SK-N-SH (cell line): ENCODE measurements at places on chromosomes 7 and 10.

GRCh38 chr10:45003432-45004000, 2.8 kb downstream of the ZNF22 start:
- DNase-seq: no peak

GRCh38 chr7:118184565-118184940, 589 bp downstream of the LSM8 start:
- DNase-seq: peak; percentile 28

- DNase-seq: peak; percentile 53
These were observed 4.0 kb downstream of the CDCA7L start for GRCh38 chr7:21941611-21942141.

DNA sequence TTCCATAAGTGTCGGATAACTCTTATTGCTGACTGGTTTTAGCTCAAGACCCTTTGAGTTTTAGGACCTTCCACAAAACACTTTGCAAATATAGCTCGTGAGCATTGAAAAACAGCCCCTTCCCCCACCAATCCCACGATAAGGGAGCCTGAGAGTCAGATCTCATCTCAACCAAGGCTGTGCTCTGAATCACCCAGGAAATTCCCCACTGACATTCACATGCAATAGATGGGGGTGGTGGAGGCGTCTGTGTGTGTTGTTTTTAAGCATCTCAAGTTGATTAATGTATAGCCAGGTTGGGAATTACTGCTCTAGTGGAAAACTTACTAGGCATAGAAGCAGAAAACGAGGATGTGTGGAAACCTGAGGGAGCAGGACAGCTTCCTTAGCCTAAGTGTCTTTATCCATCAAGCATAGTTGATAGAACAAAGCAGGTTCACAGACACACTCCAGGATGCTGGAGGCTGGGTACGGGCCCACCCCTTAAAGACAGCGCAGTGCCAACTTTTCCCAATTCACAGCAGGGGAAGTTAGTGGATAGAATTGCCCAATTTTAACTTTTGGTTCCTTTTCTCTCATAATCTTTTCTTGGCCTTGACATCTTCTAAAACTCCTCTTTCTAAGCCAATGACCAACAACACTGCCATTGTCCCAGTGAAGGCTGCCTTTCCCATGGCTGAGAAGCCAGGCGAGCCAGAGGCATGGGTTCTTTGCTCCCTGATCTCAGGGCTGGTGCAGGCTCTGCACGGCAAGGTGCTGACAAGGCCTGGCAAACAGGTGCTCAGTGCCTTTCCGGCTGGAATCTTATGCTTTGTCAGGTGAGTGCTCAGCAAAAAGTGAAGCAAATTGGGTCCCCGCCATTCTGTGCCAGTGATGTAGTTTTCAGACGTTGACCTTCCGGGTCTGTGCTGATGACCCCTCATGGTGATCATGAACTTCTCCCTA, 98.5 kb upstream of the INSIG1 start:
- no peak for DNase-seq

GRCh38 chr10:53846809-53847208, 954.2 kb downstream of the PCDH15 start:
- DNase-seq: no peak

- no peak for DNase-seq
These were observed 52.8 kb downstream of the LSMEM1 start for GRCh38 chr7:112533591-112533990.

DNA sequence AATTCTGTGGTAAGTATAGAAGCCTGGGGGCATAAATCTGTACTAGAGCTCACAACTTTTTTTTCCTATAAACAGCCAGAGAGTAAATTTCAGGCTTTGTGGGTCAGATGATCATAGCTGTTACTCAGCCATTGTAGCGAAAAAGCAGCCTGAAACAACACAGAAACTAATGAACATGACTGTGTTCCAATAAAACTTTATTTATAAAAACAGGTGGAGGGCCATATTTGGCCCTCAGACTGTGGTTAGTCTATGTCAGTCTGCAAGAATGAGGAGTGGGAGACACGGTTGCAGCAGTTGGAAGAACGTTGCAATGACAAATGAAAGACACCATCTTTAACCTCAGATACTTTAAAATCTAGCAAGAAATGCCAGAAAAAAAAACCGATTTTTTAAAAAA, 389.6 kb upstream of the PRKCQ start:
- no peak for DNase-seq

GRCh38 chr7:92417913-92418312, 29.4 kb upstream of the GATAD1 start:
- DNase-seq: no peak

GRCh38 chr7:151813445-151813844, 63.5 kb downstream of the PRKAG2 start:
- DNase-seq: no peak

GRCh38 chr10:104521901-104522694, 119.0 kb upstream of the SORCS3 start:
- peak; percentile 63 for DNase-seq

DNA sequence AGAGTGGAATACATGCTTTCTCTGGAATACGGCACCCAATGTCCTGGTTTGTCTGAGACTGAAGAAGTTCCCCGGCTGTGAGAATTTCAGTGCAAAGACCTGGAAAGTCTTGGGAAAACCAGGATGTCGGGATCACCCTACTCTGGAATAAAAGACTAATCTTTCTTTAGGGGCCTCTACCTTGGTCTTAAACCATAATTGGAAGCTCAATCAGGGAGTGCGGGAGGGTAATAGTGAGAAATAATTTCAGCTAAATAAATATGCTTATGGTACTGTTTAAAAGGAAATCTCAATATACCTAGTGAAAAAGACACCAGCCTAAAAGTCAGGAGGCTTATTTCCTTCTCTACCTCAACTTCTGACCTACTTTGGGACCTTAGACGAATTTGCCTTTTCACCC, 236.1 kb upstream of the GLI3 start:
- DNase-seq: no peak

DNA sequence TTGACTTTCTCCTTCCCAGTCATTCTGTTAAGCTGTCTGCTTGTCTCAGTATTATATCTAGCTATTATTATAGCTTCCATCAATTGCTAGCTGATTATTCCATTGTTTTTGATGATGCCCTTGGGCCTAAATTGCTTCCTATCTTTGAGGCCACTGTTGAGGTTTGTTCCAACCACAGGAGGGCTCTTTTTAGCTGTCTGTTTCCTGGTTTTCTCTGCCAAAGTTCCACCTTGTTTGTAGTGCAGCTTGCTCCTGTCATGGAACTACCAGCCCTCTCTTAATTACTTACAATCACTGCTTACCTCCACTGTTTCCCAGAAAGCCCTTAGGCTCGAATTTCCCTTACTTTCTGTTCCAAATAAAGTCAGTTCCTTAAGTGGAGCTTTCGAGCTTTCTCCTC, 118.7 kb upstream of the SEC61G start:
- DNase-seq: no peak

DNA sequence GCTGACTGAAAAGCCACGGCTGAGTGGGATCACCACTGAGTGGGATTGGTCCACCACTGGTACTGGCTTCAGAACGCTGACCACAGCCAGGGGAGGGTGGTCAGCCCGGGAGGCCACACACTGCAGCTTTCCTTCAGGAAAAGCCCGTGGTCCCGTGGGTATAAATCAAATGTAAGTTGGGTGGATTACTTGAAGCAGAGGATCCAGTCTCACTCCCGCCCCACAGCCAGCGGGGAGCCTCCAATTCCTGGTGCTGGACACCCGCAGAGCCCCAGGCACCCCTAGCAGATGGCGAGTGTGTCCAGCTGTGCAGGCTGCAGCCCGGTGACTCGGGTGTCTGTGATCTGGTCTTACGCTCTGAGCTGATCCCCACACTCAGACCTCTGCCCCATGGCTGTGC, 231.1 kb upstream of the ZNF32 start:
- no peak for DNase-seq

GRCh38 chr7:437329-438251, 82.1 kb downstream of the PDGFA start:
- no peak for DNase-seq
